Retina (tissue), 1 donor: ENCODE measurements at places on chromosomes 6 and 20.

GRCh38 chr20:18007534-18008292, 38.9 kb downstream of the MGME1 start:
- peak; percentile 34 for DNase-seq

- DNase-seq = no peak
Observed at GRCh38 chr6:162941128-162941527, 213.4 kb downstream of the PACRG start.

DNA sequence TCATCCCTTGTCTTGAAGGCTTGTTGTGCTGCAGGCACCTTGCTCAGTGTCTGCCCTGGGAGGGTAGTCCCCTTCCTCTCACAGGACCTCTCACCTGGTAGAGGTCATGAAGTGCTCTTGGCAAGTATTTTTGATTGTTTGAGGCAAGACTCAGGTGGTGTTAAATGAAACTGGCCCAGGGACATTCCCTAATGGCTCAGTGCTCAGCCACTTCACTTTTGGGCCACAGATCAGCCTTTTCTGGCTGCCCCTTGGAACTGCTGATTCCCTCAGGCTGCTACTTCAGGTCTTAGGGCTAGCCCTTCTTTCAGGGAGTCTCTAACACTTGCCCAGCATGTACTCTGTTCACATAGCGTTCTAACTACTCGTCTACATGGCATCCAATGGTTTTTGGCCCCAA, 111.3 kb downstream of the RNF144B start:
- DNase-seq = no peak

GRCh38 chr20:62128502-62128901, 6.2 kb downstream of the LSM14B start:
- DNase-seq = no peak

DNA sequence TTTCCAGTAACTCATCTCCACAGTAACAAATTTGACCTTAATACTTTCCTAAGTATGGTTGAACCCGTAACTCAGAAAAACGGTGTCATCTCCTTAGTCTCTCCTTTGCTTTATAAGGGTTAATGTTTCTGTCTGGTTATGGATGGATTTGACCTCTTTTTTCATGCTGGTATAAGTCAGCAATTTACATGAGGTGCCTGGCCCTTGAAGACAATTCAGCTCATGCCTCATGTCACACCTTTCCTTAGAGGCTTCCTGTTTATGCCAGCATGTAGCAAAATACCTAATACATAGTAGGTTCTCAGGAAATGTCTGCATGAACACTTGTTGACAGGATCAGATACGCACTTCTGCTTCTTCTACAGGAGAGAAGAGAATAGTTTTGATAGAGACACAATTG, 37.7 kb upstream of the C20orf144 start:
- DNase-seq = no peak

- DNase-seq = no peak
Observed at GRCh38 chr6:128069188-128069587, 168.3 kb upstream of the THEMIS start.

GRCh38 chr6:139891471-139891870, 517.0 kb upstream of the CITED2 start:
- no peak for DNase-seq

DNA sequence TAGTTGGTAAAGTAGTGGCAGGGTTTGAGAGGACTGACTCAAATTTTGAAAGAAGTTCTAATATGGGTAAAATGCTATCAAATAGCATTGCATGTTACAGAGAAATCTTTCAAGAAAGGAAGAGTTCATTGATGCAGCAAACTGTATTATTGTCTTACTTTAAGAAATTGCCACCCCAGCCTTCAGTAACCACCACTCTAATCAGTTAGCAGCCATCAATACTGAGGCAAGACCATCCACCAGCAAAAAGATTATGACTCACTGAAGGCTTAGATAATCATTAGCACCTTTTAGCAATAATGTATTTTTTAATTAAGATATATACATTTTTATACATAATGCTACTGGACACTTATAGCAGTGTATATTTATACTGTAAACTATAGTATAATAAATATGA, 138.9 kb downstream of the CDK19 start:
- DNase-seq = no peak

GRCh38 chr6:84061613-84062398, 28.2 kb downstream of the MRAP2 start:
- DNase-seq = no peak

DNA sequence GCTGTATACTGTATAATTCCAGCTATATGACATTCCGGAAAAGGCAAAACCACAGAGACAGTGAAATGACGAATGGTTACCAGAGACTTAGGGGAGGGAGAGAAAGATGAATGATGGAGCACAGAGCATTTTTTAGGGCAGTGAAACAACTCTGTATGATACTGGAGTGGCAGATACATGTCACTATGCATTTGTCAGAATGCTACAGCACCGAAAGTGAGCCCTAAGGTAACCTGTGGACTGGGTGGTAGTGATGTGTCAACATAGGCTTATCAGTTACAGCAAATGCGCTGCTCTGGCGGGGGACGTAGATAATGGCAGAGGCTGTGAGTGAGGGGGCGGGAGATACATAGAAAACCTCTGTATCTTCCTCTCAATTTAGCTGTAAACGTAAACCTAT, 201.3 kb upstream of the SSTR4 start:
- no peak for DNase-seq

DNA sequence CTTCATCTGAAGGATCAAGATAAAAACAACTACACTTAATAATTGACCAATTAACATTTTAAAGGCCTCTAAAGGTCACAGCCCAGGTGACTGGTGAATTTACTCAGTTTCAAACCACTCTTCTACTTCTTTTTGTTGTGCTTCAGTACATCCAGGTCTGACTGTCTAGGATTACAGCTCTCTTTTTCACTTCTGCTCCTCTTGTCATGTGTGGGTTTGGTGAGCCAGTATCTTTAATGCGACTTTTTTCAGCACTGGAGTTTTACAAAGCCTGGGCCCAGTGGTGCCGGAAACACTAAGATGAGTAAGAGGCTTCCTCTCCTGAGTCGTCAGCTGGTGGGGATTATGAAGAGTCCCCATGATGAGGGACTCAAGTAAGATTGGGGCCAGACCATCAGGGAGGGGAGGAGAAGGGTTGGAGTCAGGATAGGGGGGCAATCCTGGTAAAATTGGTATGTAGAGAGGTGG, 27.0 kb downstream of the HECA start:
- DNase-seq = no peak

- peak; percentile 26 for DNase-seq
Observed at GRCh38 chr6:61809004-61809595, 476.9 kb downstream of the KHDRBS2 start.

GRCh38 chr6:33668914-33669313, 42.6 kb downstream of the UQCC2 start:
- no peak for DNase-seq

DNA sequence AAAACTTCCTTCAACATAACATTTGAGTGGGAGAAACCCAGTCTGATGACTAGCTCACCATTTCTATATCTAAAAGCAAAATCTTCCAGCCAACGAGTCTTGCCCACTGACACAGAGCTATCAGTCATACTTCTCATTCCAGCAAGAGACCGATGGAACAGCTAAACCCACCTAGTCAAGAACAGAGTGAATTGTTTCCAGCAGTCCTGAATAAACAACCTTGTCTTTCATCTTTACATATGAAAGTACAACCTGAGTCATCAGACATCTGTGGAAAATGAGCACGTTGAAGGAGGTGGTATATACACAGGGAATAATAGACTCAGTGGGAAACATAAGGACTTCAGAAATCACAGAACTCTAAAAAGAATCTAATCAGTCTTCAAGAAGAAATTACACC, 23.8 kb downstream of the NRSN1 start:
- DNase-seq = no peak

GRCh38 chr6:169950558-169950957, 199.1 kb downstream of the ERMARD start:
- DNase-seq = no peak

DNA sequence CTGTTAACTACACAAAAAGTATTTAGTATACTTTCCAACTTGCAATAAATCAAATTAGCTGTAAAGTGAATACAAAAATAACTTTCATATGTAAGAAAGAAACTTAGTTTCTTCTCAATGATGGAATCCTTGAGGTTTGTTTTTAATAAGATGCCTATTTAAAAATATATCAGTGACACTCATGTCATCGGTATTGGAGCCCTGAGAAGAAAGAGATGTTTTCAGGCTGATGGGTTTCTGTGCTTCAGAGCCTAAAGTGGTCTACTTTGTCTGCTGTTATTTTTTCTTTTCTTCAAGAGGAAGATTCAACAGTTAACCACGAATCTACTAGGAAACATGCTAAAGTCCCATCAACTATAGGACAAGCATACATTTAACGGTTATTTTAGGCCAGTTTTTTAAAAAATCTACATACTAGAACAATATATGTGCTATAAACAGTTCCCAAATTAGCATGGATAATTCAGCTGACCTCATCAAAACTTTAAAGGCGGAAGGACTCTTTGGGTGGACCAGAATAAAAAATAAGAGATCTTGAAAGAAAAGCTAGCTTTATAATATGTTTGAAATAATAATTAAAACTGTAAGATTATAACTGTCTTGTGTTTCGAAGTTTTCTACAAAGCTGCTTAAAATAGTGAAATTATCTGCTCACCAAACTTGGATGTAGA, 147.0 kb upstream of the SAMD5 start:
- no peak for DNase-seq
